Endodermal cell (in vitro differentiated cells): ENCODE measurements at places on chromosomes 12 and 14. TPM values are rescaled to one million over a fixed set of nuclear protein-coding genes. Genes with fewer than 3 reads are reported as not detected.

DNA sequence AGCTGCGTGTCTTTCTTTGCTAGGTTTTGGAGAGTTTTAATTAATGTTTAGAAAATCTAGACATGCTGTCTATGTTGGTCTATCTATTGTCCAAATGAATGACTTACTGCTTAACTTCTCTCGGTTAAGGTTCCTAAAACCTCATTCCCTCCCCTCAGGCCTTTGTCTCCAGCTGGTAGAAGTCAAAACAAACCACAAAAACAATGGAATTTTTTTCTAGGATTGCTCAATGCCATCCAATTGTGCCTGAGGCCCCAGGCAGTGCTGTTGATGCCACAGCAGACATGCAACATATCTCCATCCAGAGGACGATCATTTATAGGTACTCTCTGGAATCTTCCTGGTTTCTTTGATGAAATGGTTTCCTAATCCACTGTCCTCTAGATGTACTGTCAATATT, 448.2 kb upstream of the TBX3 start:
- peaks cover 6% of the 10 kb centered on the region for H3K4me1 ChIP-seq
- H3K36me3 ChIP-seq, result no peaks in the 10 kb centered on the region
- H3K27me3 ChIP-seq, result peaks cover 6% of the 10 kb centered on the region
- DNase-seq, result no peak

DNA sequence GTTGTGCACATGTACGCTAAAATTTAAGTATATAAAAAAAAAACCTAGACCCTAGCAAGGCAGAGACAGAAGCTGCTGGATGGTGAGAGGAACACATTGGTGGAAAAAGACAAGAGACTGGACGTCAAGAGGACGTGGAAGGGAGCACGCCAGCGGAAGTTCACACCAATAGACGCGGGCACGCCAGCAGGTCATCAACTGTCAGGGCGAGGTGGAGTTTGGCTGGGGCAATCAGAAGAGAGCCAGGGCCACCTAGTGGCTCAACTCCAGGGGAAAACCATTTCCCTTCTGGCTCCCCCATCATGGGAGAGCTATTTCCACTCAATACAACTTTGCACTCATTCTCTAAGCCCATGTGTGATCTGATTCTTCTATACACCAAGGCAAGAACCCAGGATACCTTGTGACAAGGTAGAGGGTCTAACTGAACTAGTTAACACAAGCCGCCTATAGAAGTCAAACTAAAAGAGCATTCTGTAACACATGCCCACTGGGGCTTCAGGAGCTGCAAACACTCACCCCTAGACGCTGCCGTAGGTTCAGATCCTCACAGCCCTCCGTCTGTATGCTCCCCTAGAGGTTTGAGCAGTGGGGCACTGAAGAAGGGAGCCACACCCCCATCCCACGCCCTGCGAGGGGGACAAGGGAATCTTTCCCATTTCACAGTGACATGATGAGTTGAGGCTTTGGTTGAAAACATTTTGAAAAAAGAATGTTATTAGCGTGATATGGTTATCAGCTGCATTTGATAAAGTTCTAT, 702.7 kb downstream of the TMTC2 start:
- H3K4me1 ChIP-seq, result no peaks in the 10 kb centered on the region
- no peaks in the 10 kb centered on the region for H3K36me3 ChIP-seq

DNA sequence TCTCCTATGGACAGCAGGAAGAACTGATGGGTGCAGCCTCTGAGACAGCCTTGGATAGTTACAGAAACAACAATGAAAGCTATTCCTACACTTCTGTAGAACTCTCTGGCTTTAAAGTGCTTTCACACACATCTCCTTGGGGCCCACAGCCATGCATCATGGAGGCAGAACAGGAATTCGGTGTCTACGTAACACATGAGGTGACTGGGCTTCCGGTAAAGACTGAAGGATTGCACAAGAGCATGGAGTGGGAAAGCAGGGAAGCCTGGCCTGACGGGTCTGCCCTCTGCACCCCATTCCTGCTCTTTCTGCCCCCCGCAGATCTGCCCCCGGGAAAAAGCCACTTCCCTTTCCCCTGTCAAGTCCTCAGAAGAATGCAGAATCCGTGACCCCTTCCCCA, 82.6 kb downstream of the VWF start:
- peaks cover 60% of the 10 kb centered on the region for H3K36me3 ChIP-seq
- H3K27ac ChIP-seq, result no peak overlapping the region
- H3K27me3 ChIP-seq, result no peaks in the 10 kb centered on the region
- peaks cover 8% of the 10 kb centered on the region for H3K4me1 ChIP-seq
- no peak for DNase-seq

- no peak overlapping the region for H3K4me3 ChIP-seq
- H3K4me1 ChIP-seq, result no peaks in the 10 kb centered on the region
- H3K27ac ChIP-seq, result no peak overlapping the region
- H3K27me3 ChIP-seq, result no peaks in the 10 kb centered on the region
- DNase-seq, result no peak
- peaks cover 12% of the 10 kb centered on the region for H3K36me3 ChIP-seq
These were observed 6.7 kb downstream of the BTBD6 start for GRCh38 chr14:105255021-105255507.

- no peak overlapping the region for H3K4me3 ChIP-seq
- no peaks in the 10 kb centered on the region for H3K27me3 ChIP-seq
- peak; percentile 91 for DNase-seq
- H3K4me1 ChIP-seq, result no peaks in the 10 kb centered on the region
- H3K27ac ChIP-seq, result peak overlapping the region; percentile 17
- H3K36me3 ChIP-seq, result no peaks in the 10 kb centered on the region
These were observed 349.1 kb downstream of the DPF3 start for GRCh38 chr14:72544615-72545387.

- no peak overlapping the region for H3K4me3 ChIP-seq
- DNase-seq, result no peak
- H3K4me1 ChIP-seq, result no peaks in the 10 kb centered on the region
- H3K36me3 ChIP-seq, result peaks cover 40% of the 10 kb centered on the region
These were observed 35.1 kb downstream of the PAPLN start for GRCh38 chr14:73272393-73272792.

GRCh38 chr14:104885031-104885972, 20.2 kb downstream of the CEP170B start:
- no peaks in the 10 kb centered on the region for H3K27me3 ChIP-seq
- H3K4me1 ChIP-seq, result no peaks in the 10 kb centered on the region
- H3K4me3 ChIP-seq, result no peak overlapping the region
- H3K36me3 ChIP-seq, result peaks cover 18% of the 10 kb centered on the region
- peak; percentile 38 for DNase-seq

DNA sequence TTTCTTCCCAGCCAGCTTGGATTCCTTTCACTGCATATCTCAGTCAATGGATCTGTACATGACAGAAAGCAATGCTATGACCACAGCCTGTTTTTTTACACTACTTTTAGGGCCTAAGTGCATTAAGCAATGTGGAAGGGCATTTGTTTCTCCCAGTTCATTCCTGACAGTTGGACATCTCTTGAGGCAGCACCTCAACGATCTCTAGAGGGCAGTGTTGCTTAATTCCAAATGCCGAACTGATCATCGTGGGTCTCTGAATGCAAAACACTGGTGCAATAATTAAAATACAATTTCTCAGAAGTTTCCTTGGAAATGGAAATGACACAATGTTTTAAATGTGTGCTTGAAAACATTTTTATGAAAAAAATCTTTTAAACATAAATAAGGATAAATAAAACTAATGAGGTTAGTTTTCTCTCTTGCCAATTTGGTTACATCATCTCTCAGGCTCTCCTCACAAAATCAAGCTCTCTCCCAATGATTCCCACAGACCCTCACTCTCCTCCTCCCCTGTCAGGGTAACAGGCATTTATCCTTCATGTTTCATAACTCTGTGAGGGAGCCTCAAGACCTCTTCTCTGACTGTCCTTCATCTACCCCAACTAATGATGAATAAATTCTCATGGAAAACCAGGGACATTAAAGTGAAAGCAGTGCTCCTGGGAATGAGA, 192.4 kb upstream of the SLC16A7 start:
- no peak overlapping the region for H3K4me3 ChIP-seq
- H3K27ac ChIP-seq, result no peak overlapping the region
- peak; percentile 85 for DNase-seq
- H3K27me3 ChIP-seq, result no peaks in the 10 kb centered on the region
- H3K36me3 ChIP-seq, result no peaks in the 10 kb centered on the region

GRCh38 chr12:132167611-132168310, 23.5 kb downstream of the NOC4L start:
- H3K36me3 ChIP-seq, result no peaks in the 10 kb centered on the region
- no peaks in the 10 kb centered on the region for H3K27me3 ChIP-seq
- H3K4me3 ChIP-seq, result no peak overlapping the region
- no peak overlapping the region for H3K27ac ChIP-seq
- no peak for DNase-seq

GRCh38 chr14:103131580-103131979, 8.3 kb downstream of the TNFAIP2 start:
- no peaks in the 10 kb centered on the region for H3K27me3 ChIP-seq
- no peak overlapping the region for H3K27ac ChIP-seq
- no peaks in the 10 kb centered on the region for H3K4me1 ChIP-seq
- no peak overlapping the region for H3K4me3 ChIP-seq

DNA sequence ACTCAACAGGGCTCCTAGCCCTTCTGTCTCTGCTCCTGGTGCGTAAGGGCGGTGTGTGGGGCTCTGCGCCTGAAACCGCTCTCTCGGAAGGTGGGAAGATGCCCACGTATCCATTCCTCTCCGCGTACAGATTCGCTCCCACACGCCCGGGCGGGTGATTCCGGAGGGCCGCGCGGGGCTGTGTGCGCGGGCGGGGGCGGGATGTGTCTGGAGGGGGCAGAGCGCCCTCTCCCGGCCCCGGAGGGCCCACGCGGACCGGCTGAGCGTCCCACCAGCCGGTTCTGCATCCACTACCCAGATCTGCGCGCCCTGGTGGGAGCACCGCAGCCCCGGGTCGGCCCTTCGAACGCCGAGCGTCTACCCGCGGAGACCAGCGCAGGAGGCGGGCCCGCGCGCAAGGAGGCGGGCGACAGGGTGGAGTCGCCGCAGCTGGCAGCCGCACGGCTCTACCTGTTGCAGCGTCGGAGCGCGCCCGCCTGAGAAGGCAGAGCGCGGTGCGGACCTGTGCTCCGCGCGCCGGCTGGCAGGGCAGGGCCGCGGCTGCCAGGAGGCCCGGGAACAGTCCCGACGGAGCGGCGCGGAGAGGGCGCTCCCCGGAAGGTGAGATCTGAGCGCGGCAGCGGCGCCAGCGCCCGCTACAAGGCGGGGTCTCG, 1.4 kb upstream of the KCNK13 start:
- peak; percentile 94 for DNase-seq
- H3K27me3 ChIP-seq, result peaks cover 77% of the 10 kb centered on the region
- H3K36me3 ChIP-seq, result no peaks in the 10 kb centered on the region
- no peak overlapping the region for H3K27ac ChIP-seq

- H3K36me3 ChIP-seq, result no peaks in the 10 kb centered on the region
- DNase-seq, result no peak
- H3K27ac ChIP-seq, result no peak overlapping the region
These were observed 973.3 kb downstream of the BCL11B start for GRCh38 chr14:98298481-98299244.

- H3K4me1 ChIP-seq, result no peaks in the 10 kb centered on the region
- DNase-seq, result no peak
- H3K27ac ChIP-seq, result no peak overlapping the region
- H3K4me3 ChIP-seq, result no peak overlapping the region
These were observed 106.7 kb downstream of the PPP2R5E start for GRCh38 chr14:63436286-63437098.

DNA sequence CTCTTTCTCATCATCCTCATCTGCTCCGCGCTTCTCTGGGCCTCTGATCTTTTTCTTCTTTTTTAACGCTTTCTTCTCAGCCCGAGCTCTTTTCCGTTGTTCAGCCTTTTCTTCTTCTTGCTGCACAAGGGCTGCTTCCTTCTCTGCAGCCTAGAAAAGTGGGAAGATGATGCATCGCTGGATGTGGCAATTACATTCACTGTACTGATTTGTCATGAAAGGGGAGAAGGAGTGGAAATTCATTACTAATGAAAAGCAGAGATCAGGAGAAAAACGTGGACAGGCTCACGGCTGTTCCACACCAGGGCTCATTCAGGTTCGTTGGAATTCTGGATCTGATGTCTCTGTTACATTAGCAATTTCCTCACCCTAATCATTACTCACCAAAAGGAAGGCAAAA, 15.1 kb downstream of the FICD start:
- H3K36me3 ChIP-seq, result peaks cover 83% of the 10 kb centered on the region
- H3K27ac ChIP-seq, result no peak overlapping the region
- no peaks in the 10 kb centered on the region for H3K4me1 ChIP-seq
- no peaks in the 10 kb centered on the region for H3K27me3 ChIP-seq

DNA sequence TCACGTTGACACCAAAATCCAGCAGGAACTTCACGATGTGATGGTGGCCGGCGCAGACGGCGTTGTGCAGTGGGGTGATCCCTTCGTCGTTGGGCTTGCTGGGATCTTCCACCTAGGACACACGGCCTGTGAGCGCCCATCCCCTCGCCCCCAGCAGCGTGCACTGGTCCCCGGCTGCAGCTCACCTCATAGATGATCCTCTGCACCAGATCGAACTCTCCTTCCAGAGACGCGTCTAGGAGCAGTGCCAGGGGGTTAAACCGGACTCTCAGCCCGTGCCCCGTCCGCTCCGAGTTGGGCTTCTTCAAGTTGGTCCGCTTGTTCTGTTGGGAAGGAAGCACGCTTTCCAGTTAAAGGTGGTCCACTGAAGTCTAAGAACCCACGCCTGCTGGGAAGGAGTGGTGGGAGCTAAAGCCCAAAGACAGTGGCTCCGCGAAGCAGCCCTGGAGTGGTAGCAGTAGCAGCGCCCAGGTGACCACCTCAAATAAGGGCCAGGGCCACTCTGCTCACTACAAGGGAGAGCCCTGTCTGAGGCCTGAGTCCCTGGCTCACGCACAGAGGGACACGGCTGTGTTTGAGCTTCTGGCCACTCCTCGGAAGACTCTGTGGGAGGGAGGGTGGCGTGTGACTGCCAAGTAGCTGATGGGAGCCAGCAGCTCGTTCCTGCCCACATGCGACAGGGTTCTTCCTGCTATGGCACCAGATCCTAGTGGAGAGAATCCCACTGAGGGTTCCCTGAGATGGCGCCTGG, 23.3 kb downstream of the ZFYVE21 start:
- H3K27me3 ChIP-seq, result no peaks in the 10 kb centered on the region
- H3K4me1 ChIP-seq, result no peaks in the 10 kb centered on the region
- peaks cover 20% of the 10 kb centered on the region for H3K36me3 ChIP-seq
- DNase-seq, result no peak
- no peak overlapping the region for H3K4me3 ChIP-seq
- H3K27ac ChIP-seq, result no peak overlapping the region

- H3K27me3 ChIP-seq, result no peaks in the 10 kb centered on the region
- H3K27ac ChIP-seq, result peak overlapping the region; percentile 92
- peaks cover 30% of the 10 kb centered on the region for H3K36me3 ChIP-seq
- no peaks in the 10 kb centered on the region for H3K4me1 ChIP-seq
- peak; percentile 79 for DNase-seq
- H3K4me3 ChIP-seq, result peak overlapping the region; percentile 100
These were observed 530 bp downstream of the APAF1 start for GRCh38 chr12:98645572-98646067.

GRCh38 chr14:100825713-100826331, at the start of gene MEG3:
Gene MEG3, plus strand, starts transcription at chr14:100826118.
- H3K27ac ChIP-seq, result no peak within 1 kb of the TSS
- H3K27me3 ChIP-seq, result no peaks in the 10 kb centered on the region
- H3K4me3 ChIP-seq, result no peak within 1 kb of the TSS
- DNase-seq, result no peak
- no peaks in the 10 kb centered on the region for H3K36me3 ChIP-seq

Gene DBX2
- not detected in 3 replicates for total RNA-seq

Gene MAP1LC3B2
- 0.80 to 2.9 TPM in 2 of 3 replicates, not detected in the other for total RNA-seq

Gene SCNN1A
- total RNA-seq, result 32.1 to 120 TPM (median 34.7 TPM) in 3 replicates

Gene SMOC1
- 0.16 TPM in 1 of 2 replicates, not detected in the other for total RNA-seq

Gene DEGS2
- total RNA-seq, result 0.24 to 3.8 TPM (median 0.99 TPM) in 3 replicates

Gene AVPR1A
- total RNA-seq, result not detected in 2 replicates

Gene ZC3H10
- 7.2 and 9.1 TPM in 2 replicates for total RNA-seq

Gene SMAGP
- 40.9 and 43.5 TPM in 2 replicates for total RNA-seq
